ENCODE measurements at places on chromosomes 1 and 21.

GRCh38 chr1:41812051-41812450, 106.7 kb downstream of the HIVEP3 start:
- no peak for DNase-seq

DNA sequence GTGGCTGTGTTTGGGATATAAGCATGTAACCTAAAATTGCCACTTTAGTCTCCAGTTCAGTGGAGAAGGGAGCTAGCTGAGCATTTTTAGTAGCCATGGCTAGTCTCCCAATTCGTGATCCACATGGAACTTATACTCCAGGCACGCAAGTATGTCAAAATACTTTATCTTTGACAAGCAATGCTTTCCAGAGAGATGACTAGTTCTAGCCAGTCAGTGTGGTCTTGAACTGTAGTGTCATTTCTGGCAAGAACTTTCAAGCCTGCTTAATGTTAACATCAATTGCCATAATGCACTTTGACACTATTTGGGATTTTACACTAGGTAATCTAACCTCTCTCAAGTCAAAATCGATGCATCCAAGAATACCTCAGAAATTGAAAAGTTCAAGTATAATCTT, 660.0 kb downstream of the PTPRC start:
- no peak for DNase-seq

DNA sequence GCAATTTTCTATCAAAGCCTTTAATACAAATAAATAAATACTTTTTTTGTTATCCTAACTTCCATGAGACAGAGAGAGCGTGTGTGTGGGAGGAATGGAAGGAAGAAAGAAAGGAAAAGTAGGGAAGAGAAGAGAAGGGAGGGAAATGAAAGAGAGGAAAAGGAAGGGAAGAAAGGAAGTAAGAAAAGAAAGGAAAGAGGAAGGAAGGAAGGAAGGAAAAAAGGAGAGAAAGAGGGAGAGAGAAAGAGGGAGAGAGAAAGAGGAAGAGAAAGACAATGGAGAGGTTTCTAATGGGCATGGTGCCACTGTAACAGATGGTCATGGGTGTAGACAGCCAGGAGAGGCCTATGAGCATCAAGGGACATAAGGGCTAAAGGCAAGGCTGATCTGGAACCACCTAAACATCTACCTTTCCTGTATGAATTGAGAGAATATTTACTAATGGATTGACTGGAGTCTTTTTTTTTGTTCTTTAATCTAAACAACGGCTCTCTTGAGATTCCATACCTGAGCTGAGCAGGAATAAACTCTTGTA, 234.9 kb downstream of the PTPRC start:
- DNase-seq = no peak

DNA sequence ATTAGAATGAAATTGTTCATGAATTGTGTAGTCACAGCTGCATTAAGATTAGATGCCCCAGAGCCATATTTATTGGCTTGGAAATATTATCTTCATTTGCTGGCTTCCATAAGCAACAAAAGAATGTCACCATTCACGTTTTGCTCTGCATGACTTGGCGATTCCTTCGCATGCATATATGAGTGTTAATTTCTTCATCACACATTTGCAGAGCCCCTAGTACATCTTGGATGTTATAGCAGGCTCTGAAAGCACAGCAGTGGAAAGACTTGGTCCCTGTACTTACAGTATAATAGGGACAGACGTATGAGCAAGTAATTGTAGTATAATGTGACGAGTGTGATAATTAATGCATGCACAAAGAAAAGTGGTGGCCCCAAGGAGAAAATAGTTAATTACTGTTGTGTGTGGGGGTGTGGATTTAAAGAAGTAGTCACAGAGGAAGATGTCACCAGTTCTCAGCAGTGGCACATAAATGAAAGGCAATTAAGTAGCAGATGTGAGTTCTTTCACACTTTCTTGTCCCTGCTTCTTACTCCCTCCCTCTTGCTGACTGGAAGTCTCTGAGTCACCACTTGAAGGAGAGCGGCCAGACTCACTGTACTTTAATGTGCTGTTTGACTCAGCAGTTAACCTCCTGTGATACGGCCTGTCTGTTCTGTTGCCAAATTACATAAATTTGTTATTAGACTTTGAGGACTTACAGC, 21.0 kb downstream of the S100A10 start:
- DNase-seq = peak; percentile 83

DNA sequence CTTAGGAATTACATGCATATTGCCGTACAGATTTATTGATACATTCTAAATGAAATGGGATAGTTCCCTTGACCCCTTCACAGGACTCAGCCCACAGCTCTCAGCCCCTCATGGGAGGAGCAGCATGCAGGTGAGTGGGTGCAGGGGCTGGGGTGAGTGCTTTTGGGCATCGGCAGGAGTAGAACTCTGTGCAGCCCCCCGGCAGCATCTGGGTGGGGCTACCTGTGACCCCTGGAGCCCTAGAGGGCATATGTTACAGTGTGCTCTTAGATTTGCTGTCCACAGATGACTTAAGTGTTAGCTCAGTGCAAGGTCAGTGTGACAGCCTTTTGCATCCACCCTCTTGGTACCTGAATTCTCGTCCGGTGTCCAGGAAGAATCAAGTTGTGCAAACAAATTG, 120.3 kb downstream of the GALNT2 start:
- DNase-seq = no peak

- DNase-seq = no peak
Observed at GRCh38 chr1:78280626-78281025, 210.1 kb upstream of the PTGFR start.

Data from GM04503 (cell line).